ENCODE measurements at places on chromosomes 3 and 15.

GRCh38 chr3:9193633-9194195 is 55.7 kb downstream of the SRGAP3 start:
- DNase-seq: no peak

DNA sequence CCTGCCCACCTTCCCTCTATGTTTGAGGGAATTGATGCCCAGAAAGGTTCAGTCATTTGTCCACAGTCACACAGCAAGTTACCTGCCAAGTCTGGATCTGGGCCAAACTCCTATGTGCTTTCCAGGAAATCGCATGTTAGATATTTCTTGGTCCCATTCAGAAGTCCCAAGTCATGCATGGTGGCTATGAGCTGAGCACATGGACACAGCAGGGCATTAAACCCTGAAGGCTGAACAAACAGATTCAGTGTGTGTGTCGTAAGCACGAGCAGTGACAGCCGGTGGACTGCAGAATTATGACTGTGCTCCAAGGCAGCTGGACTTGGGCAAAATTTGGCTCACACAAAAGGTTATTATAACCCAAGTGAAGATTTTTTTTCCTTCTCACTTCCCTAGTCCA is 11.4 kb upstream of the SLC6A6 start:
- peak; percentile 65 for DNase-seq

DNA sequence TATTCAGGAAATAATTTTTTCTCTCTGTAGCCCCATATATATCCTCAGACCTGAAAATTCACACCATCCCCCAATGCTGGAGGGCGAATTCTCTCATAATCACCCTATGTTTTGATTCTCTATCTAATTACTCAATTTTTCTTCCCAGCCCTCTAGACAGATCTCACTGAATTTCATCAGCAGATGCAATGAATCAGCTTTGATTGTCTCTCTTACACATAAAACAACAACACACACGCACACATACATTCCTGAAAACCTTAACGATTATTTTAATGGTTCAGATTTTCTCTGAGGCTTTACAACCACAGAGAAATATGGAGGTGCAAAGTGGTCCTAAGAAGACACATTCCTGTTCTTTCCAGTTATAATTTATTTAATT is 11.1 kb downstream of the RBMS3 start:
- no peak for DNase-seq

DNA sequence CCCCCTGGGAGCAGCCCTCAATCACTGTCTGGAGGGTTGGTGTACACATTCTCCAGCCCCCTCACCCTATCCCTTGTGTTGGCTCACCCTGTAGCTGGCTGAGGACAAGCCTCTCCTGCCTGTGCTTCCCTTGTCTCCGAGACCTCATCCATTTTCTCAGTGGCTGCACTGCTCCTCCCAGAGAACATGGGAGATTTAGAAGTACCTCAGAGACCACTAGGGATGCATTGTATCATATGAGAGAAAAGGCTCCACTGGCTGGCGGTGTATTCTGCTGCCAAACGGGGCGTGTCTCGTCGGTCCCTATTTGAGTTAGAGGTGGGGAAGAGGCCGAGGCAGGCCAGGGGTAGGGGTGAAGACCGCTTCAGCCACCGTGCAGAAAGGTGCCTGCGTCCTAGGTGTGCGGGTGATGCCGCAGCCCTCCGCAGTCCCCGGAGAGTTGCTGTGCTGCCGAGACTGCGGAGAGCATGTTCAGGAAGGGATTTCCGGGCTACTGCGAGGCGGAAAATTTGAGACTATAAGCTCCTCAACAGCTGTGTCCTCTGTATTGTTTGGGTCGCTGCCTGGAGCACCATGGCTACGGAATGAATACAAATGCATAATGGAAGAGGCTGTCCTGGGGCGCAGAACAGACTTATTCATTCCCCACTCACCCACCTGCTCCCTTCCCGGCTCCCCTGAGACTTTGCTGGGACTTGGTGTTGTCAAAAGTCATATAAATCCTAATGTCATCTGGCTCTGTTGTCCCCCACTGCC is 43.8 kb downstream of the SPSB4 start:
- DNase-seq: peak; percentile 45

DNA sequence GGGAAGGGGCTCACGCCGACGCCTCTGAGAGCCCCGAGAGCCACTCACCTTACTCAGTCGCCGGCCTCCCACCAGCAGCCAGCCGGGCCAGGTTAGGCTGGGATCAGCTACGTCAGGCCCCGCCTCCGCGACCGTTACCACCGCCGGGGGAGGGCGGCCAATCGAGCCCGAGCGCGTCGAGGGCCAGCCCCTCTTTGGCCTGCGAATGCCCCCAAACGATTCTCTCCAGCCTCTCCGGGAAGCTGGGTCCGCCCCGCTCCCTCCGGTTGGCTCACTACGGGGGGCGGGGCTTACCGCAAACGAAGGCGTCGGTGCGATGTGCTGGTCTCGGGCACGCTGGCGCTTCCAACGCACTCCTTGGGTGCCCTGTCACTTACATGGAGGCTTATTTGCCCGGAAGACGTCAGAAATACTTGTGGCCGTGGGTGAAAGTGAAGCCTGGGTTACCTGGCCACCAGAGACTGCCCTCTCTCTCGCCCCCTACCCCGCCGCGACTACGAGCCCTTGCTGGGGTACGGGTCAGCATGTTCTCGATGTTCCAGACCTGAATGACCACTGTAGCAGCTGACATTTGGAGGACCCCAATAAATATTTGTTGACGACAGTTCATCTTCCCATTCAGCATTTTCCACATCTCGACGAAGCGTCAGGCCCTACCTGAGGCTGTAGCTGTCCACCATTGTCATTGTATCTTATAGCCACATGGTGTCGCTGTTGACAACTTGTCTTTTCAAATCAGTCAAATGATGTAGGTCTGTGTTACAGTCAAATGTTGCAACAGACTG is at the start of gene CEP70:
Gene CEP70 (minus strand): TSS at position 111 of the 785 bp plus-strand sequence. CDS start 21,333 bp downstream, outside the sequence.
- DNase-seq: peak; percentile 91

DNA sequence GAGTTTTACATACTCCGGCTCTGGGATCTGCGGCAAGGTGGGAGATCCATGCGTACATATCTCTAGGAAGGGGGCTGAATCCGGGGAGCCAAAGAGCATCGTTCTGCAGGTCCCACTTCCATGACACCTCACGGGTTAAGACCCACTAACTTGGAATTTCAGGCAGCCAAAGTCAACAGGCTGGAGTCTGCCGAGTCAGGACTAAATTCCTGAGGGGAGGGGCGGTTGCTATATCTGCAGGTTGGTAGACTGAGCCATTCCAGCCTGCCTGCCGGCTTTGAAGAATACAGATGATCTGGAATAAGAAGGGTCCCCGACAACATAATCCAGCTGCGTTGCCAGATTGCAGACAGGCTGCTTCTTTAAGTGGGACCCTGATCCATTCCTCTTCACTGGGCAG is 65.4 kb upstream of the PEX5L start:
- DNase-seq: peak; percentile 12

DNA sequence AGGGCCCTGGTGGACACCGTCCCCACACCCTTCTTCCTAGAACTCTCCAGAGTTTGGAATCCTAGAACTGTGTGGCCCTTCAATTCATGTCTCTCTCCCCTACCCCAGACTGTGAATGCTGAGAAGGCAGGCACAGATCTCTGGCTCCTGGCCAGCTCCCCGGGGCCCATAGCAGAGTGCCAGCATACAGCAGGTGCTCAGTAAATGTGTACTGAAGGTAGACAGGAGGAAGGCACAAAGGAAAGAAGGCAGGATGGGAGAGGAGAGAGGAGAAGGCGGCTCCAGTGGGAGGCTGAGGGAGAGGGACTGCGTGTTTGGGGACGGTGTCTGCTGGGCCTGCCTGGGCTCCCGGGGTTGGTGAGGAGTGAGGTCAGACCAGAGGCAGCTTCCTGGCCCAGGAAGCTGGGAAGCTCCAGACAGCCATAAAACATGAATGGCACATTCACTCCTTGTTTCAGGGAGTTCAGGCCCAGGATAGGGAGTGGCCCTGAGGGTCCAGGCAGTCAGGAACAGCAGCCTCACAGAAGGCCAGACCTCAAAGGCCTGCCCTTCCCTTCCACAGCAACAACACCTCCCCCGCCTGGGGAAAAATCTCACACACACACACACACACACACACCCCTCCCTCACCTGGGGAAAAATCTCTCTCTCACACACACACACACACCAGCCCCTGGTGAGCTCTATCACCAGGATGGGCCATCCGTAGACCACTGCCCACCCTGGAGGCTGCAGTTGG is 137.1 kb upstream of the PRR20G start:
- no peak for DNase-seq

DNA sequence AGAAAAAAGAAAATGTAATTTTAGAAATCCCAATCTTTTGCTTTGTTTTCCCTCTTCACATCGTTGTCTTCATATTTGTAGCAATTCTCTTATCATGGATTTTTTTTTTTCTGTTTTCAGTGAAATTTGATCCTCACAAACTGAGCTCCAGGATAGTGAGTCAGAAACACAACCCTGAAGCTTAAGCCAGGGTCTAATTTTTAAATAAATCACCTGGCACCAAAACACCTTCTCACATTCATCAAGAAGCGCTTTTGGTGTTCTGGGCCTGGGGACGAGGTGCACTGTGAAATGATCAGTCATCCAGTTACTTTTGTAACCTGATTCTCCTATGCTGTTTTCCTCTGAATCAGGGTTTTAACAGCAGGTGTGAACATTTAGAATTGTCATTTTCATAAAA is 87.7 kb downstream of the REC114 start:
- no peak for DNase-seq

GRCh38 chr3:36738702-36739101 is 25.7 kb downstream of the DCLK3 start:
- DNase-seq: no peak

DNA sequence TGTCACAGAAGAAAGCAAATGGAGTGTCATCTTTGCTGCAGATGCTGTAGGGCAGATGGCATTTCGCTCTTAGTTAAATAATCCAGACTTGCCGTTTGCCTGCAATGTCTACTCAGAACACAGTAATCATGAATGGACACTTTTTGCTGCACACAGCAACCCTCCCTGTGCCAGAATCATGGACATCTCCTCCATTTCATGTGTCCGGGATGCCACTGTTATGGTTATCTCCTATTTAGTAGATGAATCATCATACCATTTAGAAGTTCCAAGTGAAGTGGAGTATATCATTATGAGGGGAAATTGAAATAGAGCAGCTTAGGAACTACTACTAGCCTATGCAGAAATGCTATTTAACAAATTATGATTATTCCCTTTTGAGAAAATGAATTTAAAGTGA is 118.5 kb downstream of the DUT start:
- no peak for DNase-seq

DNA sequence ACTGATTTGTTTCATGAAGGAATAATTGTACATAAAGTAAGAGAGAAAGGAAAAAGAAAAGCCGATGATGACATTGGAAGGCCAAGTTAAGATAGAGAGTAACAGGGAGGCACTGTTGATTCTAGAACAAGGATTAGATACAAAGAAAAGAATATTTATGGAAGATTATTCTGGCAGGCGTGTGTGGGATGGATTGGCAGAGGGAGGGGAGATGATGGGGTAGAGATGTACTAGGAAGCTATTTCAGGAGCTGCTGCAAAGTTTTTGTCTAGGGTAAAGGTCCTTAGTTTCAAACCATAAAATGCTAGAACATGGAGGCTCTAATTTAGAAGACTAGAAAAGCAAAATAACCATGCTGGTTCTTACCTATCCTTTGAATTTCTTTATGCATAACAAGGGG is 280.0 kb upstream of the LRRN1 start:
- DNase-seq: no peak

DNA sequence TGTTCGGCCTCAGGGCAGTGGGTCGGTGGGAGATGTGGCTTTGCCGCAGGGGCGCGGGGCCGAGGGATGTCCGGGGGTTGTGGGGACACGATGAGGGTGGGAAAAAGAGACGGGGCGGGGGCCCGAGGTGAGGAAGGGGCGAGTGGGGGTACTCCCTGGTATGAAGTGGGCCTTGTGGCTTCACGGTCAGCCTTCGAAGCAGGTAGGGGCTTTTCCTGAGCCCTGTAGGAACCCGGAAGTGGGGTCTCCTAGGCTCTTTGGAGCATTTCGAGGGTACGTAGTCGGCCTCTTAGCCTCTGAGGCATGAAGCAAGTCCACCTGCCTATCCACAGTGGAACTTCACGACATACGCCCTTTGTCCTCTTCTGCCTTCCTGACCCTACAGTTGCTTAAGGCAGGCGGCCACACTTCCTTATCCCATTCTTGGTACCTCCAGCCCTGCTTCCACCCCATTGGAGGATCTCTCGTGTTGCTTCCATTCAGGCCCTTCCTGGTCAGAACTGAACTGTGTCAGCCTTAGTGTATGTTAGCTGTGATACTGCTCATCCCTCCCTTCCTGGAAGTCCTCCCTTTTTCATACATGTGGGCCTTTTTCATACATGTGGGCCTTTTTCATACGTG is 389 bp downstream of the ARPC4 start:
- peak; percentile 29 for DNase-seq

- no peak for DNase-seq
Measured at GRCh38 chr3:164230385-164231094, 847.8 kb downstream of the SI start.

DNA sequence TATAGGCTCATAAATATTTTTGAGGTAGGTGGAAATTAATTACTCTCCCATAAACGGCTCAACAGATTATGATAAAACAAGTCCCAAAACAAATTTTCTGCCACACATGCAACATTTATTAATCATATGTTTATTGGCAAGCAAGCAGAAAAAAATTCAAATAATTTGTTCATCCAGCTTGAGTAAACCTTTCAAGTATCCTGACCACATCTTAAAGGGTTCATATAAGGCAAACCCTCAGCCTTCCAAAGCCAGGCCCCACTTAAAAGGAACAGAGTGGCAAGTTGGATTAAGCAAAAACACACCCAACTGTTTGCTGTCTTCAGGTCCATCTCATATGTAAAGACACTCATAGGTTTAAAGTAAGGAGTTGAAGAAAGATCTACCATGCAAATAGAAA is 1042.3 kb downstream of the DIPK2A start:
- DNase-seq: no peak

DNA sequence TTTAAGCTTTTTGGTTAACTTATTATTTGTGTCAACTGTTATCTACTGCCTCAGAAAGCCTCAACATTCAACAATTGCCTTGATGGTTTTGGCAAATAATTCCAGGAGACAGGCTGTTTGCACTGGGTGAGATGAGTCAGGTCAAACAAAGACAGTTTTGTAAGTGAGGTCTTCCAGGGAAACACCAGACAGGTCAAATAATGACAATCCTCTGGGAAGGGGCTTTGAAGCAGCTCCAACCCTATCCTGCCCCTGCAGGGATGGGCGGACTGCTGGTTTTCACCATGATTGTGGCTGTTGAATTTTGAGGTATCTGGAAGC is 79.4 kb upstream of the PRR23E start:
- no peak for DNase-seq

- no peak for DNase-seq
Measured at GRCh38 chr3:177448987-177449359, 251.7 kb upstream of the TBL1XR1 start.

DNA sequence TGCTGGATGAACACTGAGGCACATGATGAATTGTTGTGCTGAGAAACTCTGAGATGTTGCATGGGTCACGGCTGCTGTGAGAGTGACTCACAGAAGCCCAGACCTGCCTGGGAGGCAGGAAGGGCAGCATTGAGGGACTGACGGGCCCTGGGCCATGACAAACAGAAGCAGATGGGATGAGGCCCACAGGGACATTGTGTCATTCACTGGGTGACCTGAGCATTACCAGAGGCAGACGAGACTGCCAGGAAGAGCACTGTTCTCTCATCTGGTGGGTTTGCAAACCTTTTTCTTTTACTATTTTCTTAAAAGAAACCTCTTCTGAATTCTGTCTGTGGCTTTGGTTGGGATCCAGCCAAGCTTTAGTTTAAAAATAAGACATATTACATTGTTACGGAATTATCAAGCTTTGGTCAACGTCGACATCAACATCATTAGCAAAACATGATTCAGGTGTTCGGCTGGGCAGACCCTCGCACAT is 67.8 kb downstream of the BDH1 start:
- DNase-seq: peak; percentile 99

GRCh38 chr3:65714134-65714533 is 324.6 kb downstream of the MAGI1 start:
- DNase-seq: peak; percentile 70

Data from fibroblast of upper back skin (primary cell).